ENCODE measurements at places on chromosomes 12 and 14. TPM values are rescaled to one million over a fixed set of nuclear protein-coding genes. Genes with fewer than 3 reads are reported as not detected.

DNA sequence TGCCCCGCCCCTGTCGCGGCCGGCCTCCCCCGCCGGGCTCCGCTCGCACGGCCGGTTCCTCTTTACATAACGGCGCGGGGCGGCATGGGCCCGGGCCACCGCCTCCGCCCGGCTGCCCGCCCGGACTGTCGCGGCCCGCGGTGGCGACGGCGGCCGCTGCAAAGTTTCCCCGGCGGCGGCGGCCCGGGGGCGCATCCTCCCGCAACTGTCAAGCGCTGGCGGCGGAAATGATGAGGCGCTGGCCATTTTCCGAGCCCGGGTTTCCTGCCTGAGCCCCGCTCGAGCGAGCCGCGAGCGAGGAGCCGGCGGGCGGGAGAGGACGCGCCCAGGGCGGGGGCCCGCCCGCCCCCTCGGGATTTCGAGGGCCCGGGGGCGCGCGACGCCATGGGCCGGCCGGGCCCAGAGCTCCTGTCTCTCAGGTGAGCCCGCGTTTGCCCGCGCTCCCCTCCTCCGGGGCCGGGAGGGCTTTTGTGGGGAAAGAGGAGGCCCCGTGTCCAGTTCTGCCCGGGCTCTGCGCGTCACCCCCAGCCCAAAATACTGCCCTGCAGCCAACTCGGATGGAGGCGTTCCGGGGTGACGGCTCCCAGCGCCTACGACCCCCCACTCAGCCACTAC lies at the start of gene SH2B3:
SH2B3 (plus strand) TSS at position 65 of the 615 bp plus-strand sequence. CDS start 12,223 bp downstream, outside the sequence.
- DNase-seq, result no peak

DNA sequence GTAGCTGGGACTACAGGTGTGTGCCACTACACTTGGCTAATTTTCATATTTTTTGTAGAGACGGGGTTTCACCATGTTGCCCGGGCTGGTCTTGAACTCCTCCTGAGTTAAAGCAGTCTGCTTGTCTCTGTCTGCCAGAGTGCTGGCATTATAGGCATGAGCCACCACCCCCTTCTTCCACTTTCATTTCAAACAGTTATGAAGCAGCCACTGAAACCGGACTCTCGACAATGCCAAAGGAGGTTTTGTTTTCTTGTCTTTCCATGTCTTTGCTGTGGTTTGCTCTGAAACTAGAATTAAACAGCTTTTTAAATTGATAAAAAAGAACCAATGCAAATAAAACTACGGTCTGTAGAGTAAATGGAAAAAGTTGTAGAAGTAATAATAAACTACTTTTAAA lies 30.4 kb downstream of the RAP1B start:
- DNase-seq, result no peak

GRCh38 chr14:68666899-68667298 lies 126.0 kb downstream of the ZFP36L1 start:
- DNase-seq, result no peak

The TGM1 gene
- 0.63 TPM for total RNA-seq

The BLTP3B gene
- total RNA-seq, result 14.5 TPM
